Mammary epithelial cell (primary cell): ENCODE measurements at places on chromosomes 7 and 10. TPM values are rescaled to one million over a fixed set of nuclear protein-coding genes. Genes with fewer than 3 reads are reported as not detected.

DNA sequence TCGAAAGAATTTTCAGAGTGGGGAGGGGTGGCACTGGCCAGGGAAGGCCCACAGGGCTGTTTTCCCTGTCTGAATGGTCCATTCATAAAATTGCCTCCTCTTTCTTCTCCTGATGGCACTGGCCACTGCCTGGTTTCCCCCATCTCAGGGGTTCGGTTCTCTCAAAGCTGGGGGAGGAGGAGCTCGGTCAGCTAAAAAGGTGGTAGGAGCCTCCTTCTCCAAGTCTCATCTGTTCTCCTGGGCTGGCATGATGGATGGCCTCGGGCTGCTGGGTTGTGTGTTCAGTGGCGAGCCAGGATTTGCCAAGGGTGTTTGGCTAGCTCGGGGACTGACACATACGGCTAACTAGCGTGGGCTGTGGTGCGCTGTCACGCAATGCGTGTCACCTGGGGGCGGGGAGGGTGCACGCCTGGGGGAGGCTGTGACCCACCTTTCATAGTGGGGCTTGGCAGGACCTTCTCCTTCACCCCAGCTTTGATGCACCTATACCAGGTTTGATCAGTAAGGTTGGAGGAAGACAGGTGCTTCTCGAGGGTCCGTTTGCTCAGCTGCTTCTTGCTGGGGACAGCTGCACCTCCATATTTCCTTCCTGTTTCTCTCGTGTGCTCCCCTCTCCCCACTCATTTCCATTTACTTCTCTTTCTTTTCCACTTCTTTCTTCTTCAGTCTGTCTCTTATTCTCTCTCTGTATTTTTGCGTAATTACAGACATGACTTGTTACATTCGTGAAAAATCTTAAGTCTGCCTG is 36.3 kb downstream of the RBM20 start:
- peak; percentile 36 for DNase-seq

DNA sequence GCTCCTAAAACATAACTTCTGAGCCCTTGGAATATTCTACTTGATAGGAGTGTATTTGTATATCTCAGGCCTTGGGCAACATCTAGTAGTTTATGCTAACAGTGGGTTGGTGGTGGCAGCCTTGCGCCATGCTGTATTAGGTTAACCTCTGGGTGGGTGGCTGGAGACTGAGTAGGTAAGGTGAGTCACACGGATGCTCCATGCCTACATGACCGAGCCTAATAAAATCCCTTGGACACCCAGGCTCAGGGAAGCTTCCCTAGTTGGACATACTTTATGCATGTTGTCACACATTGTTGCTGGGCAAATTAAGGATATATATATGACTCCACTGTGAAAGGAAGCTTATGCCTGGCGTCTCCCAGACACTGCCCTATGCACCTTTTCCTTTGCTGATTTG is 6.0 kb upstream of the DAGLB start:
- DNase-seq, result peak; percentile 96

- no peak for DNase-seq
These were observed 24.4 kb upstream of the FIGNL1 start for GRCh38 chr7:50474382-50475160.

DNA sequence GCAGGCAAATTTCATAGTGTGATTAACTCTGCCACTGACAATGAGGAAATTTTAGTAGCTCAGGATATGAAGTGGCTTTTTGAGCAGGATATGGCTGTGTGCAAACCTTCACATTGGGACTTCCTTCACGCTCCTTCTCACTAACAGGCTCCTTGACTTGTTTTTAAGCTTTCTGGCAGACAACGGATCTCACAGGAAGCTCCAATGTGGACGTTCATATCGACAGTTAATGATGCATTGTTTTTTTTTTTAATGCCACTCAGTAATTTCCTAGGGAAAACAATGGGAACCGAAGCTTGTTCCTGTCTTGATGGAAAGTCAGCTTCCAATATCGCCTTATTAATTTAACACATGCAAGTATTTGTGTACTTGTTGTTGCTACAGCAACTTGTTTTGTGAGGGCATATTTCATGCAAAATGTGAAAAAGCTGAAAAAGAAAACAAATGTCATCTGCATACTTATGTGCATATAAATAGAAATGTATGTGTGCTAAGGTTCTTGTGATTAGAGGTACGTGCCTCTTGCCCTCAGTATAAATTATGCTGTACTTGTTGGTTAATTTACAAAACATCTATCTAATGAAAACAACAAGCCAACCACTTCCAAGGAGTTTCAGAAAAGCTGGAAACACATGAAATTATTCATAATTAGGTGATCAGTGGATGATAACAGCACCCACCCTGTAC is 84.7 kb downstream of the NRP1 start:
- no peak for DNase-seq

- no peak for DNase-seq
These were observed 226.6 kb downstream of the ADAM12 start for GRCh38 chr10:126161691-126162090.

GRCh38 chr7:121741896-121742295 is 131.1 kb upstream of the PTPRZ1 start:
- peak; percentile 91 for DNase-seq

COL28A1 gene
- not detected for polyA plus RNA-seq

NPY4R gene
- 0.37 TPM for polyA plus RNA-seq

OR13A1 gene
- polyA plus RNA-seq, result not detected

AKR1C1 gene
- polyA plus RNA-seq, result 62.4 TPM
